ENCODE measurements at places on chromosomes 6 and 20.

DNA sequence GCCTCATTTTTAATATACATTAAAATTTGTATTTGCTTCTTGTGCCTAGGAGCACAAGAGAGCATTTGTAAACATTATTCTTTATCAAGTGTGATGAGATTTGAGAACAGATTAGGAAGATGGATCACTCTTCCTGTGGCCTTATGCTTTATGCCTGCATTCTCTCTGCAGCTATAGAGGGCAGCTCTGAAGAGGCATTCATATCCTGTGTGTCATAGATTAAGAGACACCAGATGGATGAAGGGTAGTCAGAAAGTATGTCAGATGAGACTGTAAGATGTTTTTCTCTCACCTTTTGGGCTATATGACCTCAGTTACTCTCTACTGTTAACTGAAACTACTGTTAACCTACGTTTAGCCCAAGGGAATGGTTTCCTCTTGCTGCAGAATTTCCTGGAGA, 61.4 kb downstream of the DNAH8 start:
- peak; percentile 68 for DNase-seq

DNA sequence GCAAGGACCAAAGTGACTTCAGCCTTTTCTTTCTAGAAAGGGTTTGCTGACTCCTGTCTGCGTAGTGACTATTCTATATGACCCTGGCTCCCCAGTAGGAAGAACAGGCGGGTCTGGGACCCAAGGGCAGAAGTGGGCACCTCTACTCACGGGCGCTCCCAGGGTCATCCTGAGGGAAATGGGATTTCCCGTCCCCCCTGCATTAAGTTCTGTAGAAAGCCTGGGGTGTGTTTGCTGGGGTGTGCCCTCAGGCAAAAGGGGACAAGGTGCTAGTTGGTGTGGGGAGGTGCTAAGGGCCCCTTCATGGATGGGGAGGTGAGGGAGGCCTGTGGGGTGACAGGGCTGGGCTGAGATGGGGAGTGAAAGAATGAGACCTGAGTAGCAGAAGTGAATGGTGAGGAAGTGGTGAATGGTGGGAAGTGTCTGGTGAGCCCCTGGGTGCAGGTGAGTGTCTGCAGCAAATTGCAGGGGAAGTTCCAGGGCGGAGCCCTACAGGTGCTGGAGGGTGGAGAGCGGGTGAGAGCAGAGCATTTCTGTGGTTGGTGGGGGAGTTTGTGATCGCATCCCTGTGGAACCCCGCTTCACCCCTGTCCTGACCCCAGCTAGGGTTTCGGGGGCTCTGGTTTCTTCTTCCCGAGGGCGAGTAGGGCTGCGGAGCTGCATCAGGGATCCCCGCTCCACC, 21.1 kb downstream of the RAET1L start:
- DNase-seq, result no peak

- DNase-seq, result no peak
Measured at GRCh38 chr6:39040080-39040673, 8.4 kb upstream of the GLP1R start.

DNA sequence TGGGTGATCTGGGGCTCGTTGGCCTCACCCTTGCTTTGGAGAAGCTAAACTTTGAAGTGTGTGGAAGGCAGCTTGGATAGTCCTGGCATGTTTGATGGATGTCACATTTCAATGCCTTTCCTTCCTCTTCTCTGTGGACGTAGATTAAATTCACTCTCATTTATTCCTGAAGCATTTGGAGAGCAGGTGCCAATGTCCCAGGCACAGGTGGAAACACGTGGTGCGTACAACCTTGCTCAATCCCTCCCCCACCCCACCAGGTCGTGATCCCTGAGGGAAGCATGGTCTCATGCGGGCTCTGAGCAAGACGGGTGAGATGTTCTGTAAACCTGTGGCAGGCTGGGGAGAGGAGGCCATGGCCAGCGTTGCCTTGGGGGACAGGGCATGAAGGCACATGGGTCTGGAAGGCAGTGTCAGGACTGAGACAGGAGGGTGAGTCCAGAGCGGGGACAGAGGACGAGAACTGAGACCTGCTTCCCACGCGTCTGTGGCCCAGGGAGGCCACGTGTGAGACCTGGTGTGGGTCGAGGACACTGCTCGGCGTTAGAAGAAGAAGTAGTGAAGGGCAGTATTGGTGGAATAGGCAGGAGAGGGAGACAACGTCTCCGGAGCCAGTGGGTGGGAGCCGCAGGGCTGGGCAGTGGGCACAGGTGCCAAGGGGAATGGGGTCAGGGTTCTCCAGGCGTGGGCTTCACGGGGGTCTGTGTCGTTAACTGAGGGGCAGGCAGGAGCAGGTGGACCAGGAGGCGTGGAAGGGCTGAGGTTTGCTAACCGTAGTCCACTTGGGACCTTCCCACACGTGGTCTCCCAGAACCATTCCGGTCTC, 34.4 kb downstream of the SMOC2 start:
- no peak for DNase-seq

GRCh38 chr6:133187657-133188453, 53.3 kb upstream of the EYA4 start:
- DNase-seq, result peak; percentile 13

DNA sequence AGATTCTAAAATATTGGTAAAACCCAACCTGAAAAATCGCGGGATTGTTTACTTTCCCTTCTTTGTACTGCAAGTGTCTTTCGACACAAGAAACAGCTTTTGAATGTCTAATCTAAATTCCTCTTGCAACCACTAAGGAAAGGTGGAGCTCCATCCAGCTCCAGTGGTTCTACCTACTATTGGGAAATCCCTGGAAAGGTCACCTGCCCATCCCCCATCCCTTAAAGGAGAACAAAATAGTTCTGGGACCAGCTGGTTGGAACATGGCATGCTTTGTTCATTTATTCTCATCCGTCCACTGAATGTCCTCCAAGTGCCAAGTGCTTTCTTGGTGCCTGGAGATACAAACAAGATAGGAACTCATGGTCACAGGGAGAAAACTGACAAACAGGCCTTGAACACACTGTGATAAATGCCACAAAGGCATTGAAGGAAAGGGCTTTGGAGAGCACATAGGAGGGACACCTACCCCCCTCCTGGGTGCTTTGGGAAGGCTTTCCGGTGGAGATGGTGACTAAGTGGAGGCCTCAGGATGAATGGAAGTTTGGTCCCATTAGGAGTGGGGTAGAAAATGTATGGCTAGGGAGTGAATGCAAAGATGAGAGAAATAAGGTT, 2.3 kb upstream of the CITED2 start:
- DNase-seq, result peak; percentile 53

GRCh38 chr6:137968455-137968804, 101.4 kb downstream of the TNFAIP3 start:
- DNase-seq, result no peak

- no peak for DNase-seq
Measured at GRCh38 chr6:122918714-122919113, 77.3 kb upstream of the CLVS2 start.

DNA sequence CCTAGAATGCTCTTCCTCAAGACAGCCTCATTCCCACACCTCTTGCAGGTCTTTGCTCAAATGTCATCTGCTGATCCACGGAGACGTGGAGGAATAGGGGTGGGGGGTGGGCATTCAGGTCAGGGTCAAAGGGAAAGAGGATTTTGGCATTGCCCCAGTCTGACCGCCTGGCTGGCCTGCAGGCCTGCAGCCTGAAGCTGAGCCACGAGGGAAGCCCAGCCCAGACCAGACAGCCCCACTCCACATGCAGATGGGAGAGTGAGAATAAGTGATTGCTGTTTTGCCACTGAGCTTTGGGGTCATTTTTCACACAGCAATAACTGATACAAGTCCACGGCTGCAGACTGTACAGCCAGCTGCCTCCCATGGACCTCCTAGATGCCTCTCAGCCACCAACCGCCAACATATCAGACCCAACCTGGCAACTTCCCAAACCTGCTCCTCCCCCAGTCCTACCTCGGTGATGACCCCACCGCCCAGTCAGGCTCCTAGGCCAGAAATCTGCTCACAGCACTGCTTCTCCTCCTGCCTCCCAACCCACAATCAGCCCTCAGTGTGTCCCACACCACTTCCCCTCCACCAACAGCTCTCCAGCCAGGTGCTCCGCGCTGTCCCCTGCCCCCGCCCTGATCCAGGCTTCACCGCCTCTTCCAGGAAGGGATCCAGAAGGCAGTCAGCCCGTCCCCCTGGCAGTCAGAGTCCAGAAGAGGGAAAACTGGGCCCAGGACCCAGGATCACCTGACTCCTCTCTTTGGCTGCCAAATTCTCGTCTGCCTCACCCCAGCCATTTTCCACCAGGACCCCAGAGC, 14.0 kb downstream of the KIAA1755 start:
- DNase-seq, result no peak

DNA sequence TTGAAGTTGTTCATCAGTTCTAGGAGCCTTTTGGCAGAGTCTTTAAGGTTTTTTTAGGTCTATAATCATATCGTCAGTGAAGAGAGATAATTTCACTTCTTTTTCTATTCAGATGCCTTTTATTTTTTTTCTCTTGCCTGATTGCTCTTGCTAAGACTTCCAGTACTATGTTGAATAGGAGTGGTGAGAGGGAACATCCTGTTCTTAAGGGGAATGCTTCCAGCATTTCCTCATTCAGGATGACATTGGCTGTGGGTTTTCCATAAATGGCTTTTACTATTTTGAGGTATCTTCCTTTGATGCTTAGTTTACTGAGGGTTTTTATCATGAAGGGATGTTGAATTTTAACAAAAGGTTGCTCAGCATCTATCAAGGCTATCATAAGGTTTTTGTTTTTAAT, 109.5 kb downstream of the CLVS2 start:
- no peak for DNase-seq

DNA sequence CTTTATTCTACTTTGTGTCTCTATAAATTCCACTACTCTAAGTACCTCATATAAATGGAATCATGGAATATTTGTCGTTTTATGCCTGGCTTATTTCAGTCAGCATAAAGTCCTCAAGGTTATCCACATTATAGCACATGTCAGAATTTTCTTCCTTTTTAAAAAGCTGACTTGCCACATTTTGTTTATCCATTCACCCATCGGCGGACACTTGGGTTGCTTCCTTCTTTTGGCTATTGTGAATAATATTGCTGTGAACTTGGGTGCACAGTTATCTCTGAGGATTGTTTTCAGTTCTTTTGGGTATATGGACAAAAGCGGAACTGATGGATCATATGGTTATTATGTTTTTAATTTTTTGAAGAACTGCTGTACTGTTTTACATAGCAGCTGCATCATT, 39.1 kb upstream of the ME1 start:
- no peak for DNase-seq
